ENCODE measurements at places on chromosomes 3 and 15.

DNA sequence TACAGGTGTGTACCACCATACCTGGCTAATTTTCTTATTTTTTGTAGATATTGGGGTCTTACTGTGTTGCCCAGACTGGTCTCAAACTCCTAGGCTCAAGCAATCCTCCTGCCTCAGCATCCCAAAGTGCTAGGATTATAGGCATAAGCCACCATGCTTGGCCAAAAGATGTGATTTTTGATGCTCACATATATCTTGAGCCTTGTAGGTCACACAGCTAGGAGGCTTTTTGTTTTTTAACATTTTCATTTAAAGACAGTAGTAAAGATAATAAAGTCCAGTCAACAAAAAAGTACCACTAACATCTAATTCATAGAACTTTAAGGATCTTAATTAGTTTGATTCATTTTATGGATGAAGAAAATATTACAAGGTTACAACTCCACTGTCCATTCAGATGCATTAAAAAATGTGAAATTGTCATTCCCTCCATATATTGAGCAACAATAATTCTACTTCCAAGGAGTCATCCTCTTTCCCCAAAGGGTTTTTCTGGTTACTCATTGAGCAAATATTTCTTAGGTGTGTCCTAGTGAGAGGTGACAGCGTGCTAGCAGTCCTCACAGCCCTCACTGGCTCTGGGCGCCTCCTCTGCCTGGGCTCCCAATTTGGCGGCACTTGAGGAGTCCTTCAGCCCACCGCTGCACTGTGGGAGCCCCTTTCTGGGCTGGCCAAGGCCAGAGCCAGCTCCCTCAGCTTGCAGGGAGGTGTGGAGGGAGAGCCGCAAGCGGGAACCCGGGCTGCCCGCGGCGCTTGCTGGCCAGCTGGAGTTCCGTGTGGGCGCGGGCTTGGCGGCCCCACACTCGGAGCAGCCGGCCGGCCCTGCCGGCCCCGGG lies 8.3 kb upstream of the TASOR start:
- no peak for DNase-seq

GRCh38 chr3:22659651-22660475 lies 543.3 kb upstream of the UBE2E2 start:
- DNase-seq, result no peak

- DNase-seq, result no peak
These were observed 41.8 kb downstream of the FILIP1L start for GRCh38 chr3:100072326-100073048.

DNA sequence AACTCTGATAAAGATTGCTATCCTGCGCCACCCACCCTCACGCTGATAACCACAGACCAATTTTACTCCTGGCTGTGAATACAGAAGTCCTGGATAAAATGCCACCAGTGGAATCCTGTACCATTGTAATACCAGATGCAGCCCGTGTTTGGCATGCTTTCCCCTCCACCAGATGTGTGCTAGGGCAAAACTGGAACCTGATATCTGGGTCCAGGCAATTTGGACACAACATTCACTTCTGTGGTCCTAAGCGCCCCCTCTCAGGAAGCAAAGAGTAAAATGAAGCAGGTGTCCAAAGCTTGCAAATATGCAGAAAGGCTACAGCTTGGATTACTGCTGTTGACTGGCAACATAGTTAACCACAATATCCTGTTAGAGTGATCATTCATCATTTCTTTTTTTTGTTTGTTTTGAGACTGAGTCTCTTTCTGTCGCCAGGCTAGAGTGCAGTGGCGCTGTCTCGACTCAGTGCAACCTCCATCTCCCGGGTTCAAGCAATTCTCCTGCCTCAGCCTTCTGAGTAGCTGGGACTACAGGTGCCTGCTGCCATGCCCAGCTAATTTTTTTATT lies 32.8 kb downstream of the LOXL1 start:
- peak; percentile 7 for DNase-seq

GRCh38 chr3:68482565-68482964 lies 449.8 kb downstream of the TAFA4 start:
- no peak for DNase-seq

- DNase-seq, result peak; percentile 55
These were observed 11.0 kb downstream of the TEX264 start for GRCh38 chr3:51682079-51682478.

DNA sequence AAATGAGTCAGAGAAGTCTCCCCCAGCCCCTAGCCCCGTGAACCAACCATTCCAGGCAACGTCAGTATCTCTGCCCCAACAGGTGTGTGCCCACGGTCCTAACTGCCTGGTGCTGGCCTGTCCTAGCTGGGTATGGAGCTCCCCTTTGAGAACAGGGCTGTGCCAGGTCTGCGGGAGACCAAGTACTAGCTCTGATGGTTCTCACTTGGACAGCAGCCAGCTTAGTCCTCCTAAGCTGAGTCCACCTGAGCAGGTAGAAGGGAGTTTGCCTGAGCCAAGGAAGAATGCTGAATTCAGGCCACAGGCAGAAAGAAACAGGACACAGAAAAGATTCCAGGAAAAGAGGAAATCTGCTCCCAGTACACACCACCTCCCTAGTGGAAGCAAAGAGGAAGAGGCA lies 33.1 kb upstream of the PARL start:
- DNase-seq, result no peak

- DNase-seq, result no peak
These were observed 244.2 kb upstream of the LRIG1 start for GRCh38 chr3:66744986-66745385.

- no peak for DNase-seq
These were observed 65.2 kb downstream of the TLE3 start for GRCh38 chr15:70032509-70032908.

DNA sequence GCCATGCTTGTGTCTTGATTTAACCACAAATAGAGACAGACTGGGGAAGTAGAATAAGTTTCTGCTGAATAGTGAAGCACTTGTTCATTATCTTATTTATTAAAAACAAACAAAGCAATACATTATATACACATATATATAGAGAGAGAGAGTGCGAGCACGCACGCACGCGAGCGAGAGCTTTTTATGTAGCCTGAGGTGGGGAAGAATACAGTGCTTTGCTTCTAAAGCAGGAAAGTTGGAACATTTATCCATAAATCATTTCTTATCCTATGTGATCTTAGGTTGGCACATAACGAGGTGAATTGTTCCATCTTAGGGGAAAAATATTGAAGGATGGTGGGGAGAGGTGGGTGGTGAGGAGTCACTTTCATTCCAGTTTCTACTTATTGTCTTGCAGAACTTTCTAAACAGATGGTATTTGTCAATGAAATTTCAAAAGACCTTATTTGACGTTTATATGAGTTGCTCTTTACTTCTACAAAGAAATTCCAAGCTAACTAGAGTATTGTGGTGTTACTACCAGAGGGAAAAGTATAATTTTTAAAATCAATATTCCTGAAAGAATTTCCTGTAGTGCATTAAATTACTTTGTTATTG lies 110.0 kb downstream of the ATG7 start:
- no peak for DNase-seq

DNA sequence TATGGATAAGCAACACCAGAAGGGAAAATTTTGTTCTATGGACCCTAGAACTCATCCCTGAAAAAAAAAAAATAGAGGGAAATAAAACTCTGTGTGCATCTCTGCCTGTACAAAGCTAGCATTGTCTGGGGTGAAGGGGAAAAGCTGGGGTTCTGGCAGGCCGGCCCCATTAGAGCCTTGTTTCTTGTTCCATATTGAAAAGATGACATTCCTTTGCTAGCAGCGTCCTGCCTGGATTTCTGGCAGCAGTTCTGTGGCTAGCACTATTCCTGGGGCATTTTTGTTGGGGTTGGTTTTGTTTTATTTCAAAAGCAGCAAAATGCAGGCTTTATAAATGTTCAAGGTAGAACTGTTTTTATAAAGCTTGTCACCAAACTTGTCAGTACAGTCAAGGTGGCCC lies 45.2 kb downstream of the RARB start:
- DNase-seq, result no peak

DNA sequence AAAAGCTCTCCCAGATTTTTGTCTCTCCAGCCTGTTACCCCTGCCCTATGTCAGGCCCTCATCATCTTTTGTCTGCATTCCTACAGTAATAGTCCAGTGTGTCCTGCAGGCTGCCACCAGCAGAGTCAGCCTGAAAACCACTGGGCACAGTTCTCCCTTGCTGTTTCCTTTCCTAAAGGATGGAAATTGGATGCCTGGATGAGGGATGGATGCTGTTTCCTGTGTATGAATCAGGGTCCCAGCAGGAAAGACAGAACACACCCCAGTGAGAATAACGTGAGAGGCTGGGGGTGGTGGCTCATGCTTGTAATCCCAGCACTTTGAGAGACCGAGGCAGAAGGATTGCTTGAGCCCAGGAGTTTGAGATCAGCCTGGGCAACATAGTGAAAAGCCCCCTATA lies 3.3 kb upstream of the SNX33 start:
- no peak for DNase-seq

DNA sequence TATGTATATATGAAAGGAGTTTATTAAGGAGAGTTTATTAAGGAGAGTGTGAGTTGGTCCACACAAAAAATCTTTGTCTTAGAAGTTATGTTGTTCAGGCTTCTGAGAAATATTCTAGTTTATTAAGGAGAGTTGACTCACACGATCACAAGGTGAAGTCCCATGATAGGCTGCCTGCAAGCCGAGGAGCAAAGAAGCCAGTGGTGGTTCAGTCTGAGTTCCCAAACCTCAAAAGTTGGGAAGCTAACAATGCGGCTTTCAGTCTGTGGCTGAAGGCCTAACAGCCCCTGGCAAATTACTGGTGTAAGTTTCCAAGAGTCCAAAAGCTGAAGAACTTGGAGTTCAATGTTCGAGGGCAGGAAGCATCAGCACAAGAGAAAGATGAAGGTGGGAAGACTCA lies 42.4 kb upstream of the DAZL start:
- DNase-seq, result no peak

GRCh38 chr15:66482539-66482938 lies 15.0 kb downstream of the SNAPC5 start:
- DNase-seq, result no peak

GRCh38 chr3:100089812-100090668 lies 24.3 kb downstream of the FILIP1L start:
- no peak for DNase-seq

DNA sequence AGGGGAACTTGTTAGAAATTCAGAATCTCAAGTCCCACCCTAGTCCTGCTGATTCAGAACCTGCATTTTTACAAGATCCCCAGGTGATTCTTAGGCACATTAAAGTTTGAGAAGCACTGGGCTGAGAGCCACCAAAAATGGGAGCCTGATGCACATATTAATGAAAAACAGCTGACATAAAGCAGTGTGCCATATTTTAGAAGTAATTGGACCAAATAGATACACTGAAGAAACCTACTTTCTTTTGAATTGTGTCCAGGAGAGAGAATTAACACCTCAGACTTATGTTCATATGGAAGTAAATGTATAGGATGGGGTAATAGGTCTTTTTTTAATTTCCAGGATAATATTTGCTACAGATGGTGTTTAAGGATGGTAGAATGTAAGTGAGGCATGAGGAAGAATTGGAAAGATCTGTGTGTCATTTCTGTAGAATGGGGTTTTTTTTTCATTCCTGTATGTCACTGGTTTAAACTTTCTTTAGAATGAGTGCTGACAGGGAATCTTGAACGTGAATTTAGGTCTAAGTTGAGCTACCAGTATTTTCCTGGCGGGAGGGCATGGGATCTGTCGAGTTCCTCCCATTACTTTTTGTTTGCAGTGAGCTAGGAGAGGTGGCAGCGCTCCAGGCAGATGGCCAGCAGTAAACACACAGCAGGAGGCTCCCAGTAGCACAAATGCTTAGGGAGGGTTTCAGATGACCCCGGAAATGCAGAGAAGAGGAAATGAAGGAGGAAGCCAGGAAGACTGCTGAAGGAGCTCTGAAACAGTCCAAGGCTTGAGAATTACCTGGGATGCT lies 185.6 kb downstream of the PLCL2 start:
- DNase-seq, result no peak

DNA sequence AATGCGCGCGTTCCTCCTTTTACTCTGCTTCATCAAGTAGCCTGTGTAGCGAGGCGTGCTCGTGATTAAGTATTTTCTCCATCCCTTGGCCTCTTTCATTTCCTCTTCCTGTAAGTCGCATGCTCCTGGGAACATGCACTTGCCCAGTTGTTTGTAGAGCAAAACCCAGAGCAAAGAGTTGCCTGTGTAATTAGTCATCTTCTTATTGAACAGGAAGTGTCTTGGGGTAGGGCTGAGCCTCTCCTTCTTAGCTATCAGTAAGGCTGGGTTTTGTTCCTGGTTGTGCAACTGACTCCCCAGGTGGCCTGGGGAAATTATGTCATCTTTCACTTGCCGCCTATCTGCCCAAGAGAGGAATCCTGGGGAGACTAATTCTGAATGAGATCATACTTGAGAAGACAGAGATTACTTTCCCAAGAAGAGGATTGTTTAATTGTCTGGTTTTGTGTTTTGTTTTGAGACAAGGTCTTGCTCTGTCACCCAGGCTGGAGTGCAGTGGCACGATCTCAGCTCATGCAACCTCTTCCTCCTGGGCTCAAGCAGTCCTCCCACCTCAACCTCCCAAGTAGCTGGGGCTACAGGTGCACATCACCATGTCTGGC lies 14.9 kb downstream of the LIPH start:
- DNase-seq, result no peak

DNA sequence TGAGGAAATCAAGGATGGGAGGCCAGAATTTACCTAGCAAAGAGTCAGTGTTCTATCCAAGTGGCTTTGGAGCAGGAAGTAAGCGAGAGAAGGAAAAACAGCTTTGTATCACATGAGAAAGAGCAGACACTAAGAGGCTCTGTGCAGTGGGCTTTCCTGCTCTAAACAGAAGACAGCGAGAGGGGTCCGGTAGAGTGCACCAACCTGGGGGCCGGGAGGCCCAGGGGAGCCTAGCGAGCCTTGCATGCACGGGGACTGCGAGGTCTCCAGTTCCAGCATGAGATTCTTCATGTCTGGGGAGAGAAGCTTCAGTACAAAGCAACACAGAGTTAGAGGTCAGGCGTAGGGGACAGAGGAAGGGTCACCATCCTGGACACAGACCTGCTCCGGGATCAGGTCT lies 33.5 kb downstream of the COLQ start:
- no peak for DNase-seq

DNA sequence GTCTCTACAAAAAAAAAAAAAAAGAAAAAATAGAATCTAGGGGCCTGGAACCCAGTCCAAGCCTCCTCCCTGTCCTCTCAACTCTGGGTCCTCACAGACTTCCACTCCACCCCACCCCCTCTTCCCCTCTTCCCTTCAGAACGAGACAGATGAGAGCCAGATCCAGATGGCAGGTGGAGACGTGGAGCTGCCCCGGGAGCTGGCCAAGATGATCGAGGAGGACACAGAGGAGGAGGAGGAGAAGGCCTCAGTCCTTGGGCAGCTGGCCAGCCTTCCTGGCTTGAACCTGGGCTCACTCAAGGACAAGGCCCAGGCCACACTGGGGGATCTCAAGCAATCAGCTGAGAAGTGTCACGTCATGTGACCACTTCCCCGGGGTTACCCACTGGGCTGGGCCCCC lies 3.6 kb downstream of the CPLX3 start:
- no peak for DNase-seq

GRCh38 chr3:126539558-126540250 lies 15.7 kb downstream of the CHST13 start:
- no peak for DNase-seq

DNA sequence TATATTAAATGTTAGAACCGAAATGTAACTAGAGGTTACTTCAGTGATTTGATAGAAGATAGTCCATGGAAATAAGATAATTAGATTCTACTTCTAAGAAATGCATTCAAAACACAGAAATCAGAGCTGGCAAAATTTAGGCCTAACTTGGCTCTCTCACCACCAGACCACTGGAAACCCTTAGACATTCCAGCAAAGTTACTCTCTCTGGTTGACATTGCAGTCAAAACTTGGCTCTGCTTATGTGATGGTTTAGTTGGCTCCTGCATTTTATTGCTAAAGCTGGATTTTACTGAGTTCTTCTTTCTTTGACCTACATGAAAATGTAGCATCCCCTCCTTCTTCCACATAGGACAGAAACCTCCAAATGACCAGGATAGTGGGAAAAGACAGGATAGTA lies 35.4 kb upstream of the CBLB start:
- DNase-seq, result no peak
